GM20000 (cell line): ENCODE measurements at places on chromosomes 5 and 9.

GRCh38 chr9:98374385-98375051 lies 119.1 kb upstream of the TBC1D2 start:
- DNase-seq: no peak

GRCh38 chr9:130870491-130871381 lies 25.9 kb downstream of the QRFP start:
- DNase-seq: peak; percentile 77

GRCh38 chr5:157613385-157614245 lies 38.0 kb upstream of the ADAM19 start:
- no peak for DNase-seq

- no peak for DNase-seq
Observed at GRCh38 chr5:135986401-135986800, 31.6 kb upstream of the LECT2 start.

- peak; percentile 62 for DNase-seq
Observed at GRCh38 chr5:131589510-131590348, 45.3 kb downstream of the RAPGEF6 start.

DNA sequence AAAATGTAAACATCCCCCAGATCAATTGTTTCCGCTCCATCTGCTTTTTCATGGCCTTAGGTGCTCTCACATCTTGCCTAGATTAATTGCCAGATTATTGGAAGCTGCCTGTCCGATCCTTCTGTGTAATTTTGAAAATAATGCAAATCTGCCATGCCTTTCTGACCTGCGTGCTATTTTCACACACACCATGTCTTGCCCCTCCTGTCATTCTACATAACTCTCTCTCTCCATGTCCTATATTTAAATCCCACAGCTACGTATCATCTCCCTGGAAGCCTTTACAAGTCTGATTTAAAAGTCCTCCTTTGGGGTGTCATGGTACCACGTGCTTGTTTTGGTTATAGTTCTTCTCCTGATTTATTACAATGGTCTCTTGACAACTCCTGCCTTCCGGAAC lies 247.6 kb upstream of the ELAVL2 start:
- no peak for DNase-seq

- peak; percentile 88 for DNase-seq
Observed at GRCh38 chr9:129175825-129176633, 2.0 kb downstream of the IER5L start.

DNA sequence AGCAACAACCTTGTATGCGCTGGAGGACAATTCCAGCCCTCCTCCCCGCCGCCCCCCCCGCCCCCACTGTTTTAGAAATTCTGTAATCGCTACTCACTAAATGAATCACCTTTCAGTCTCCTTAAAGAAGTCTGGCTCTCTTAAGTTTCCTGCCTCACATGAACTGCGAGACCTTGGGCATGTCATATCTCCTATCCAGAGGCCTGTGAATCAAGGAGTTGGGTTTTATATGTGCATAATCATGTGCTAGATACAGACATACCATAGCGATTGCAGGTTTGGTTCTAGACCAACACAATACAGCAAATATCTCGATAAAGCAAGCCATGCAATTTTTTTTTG lies 337 bp upstream of the DMAC1 start:
- no peak for DNase-seq

DNA sequence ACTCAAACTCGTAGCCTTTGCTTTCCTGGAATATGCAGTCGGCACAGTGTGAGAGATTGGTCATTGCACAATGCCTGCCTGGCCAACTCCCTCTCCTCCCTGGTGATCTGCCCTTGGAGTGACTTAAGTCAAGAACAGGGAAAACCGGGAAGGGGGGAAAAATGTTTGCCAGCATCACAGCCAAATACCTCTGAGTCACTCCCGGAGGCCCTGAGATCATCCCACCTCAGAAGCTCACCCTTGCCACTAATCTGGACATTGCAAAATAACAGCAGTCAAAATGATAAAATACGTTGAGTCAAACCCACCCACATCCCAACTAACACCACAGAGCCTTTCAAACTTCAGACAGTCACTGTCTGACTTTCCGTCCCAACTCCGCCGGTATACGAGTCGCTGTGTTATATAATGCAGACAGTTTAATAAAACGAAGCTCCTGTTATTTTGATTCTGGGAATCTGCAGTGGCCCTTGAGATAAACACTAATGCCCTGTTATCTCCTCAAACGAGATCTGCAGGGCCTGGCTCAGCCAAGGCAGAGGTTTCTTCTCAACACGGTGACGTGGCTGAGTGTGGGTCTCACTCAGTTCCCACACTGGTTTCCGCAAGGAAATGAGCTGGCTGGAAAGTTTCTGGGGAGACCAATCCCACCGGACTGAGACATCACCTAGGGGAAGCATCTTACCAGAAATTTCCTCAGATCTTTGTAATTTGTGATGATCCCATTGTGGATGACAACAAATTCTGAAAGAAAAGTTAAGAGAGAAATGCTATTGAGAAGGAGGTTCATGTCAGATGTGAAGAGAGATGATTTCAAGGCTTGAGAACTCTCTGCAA lies 22.1 kb downstream of the GFPT2 start:
- DNase-seq: no peak

- no peak for DNase-seq
Observed at GRCh38 chr9:27394826-27395201, 97.9 kb upstream of the EQTN start.

- DNase-seq: no peak
Observed at GRCh38 chr5:131206772-131207171, 36.0 kb downstream of the LYRM7 start.

DNA sequence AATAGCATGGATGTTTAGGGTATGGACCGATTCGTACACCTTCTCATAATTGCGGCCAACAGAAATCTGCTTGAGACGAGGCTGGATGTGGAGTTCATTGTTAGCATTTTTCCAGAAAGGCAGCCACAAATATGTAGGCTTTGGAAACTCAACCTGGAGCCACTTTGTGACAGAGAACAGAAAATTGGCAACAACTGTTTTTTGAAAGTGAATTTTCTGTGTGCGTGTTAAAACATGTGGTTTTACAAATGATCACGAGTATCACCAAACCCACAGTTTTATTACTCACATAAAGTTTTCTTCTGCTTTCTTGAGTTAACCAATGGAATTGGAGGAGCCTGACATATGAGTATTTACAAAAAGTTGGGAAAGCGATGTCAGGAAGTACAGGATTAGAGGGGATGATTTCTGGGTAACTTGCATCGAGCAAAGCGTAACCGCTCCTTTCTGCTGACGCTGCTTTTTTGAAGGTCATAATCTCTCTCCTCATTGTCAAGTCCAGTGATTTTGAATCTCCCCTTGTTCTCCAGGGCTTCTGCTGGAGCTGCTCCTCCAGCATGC lies 138.5 kb upstream of the TAF11L2 start:
- no peak for DNase-seq
